Mucosa of descending colon (tissue), 3 donors: ENCODE measurements at places on chromosomes 1 and 21. TPM values are rescaled to one million over a fixed set of nuclear protein-coding genes. Genes with fewer than 3 reads are reported as not detected.

The THEM4 gene
- 9.1 TPM for total RNA-seq

The EPHA2 gene
- total RNA-seq: 43.5 TPM

The GPA33 gene
- total RNA-seq: 764 TPM

The PRKACB gene
- 91.0 TPM for total RNA-seq

- no peak for DNase-seq
Measured at GRCh38 chr1:156006666-156007376, 13.9 kb downstream of the SSR2 start.

DNA sequence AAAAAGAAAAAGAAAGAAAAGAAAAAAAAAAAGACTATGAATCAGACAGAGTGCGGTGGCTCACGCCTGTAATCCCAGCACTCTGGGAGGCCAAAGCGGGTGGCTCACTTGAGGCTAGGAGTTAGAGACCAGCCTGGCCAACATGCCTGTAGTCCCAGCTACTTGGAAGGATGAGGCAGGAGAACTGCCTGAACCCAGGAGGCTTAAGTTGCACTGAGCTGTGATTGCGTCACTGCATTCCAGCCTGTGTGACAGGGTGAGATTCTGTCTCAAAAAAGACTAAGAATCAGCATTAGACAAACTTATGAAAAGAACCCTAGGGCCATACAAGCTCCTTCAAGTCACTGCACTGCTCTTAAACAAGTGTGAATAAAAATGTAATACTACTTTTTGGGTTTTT is 16.9 kb downstream of the PSMB4 start:
- no peak for DNase-seq

DNA sequence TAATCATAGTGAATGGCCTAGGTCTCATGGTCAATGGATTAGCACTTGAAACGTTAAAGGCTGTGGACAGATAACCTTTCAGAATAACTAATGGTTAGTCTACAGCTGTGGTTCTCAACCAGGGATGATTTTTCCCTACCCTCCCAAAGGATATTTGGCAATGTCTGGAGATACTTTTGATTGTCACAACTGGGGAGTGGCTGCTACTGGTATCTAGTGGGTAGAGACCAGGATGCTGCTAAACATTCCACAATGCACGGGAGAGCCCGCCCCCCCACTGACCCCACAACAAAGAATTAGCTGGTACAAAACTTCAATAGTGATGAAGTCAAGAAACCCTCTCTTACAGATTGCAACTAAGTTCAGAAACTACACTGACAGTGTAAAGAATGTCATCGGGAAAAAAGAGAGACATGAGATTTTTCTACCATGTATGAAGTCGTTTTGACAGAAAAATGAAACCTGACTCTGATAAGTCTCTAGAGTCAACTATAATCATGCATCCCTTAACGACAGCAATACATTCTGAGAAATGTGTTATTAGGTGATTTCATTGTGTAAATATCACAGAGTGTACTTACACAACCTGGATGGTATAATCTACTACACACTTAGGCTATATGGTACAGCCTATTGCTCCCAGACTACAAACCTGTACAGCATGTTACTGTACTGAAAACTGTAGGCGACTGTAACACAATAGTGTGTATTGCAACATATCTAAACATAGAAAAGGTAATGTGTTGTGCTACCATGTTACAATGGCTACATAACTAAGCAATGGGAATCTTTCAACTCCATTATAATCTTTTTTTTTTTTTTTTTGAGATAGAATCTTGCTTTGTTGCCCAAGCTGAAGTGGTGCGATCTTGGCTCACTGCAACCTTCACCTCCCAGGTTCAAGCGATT is 49.7 kb upstream of the PRDX6 start:
- no peak for DNase-seq

GRCh38 chr1:167648252-167648849 is 18.3 kb downstream of the RCSD1 start:
- DNase-seq: no peak

DNA sequence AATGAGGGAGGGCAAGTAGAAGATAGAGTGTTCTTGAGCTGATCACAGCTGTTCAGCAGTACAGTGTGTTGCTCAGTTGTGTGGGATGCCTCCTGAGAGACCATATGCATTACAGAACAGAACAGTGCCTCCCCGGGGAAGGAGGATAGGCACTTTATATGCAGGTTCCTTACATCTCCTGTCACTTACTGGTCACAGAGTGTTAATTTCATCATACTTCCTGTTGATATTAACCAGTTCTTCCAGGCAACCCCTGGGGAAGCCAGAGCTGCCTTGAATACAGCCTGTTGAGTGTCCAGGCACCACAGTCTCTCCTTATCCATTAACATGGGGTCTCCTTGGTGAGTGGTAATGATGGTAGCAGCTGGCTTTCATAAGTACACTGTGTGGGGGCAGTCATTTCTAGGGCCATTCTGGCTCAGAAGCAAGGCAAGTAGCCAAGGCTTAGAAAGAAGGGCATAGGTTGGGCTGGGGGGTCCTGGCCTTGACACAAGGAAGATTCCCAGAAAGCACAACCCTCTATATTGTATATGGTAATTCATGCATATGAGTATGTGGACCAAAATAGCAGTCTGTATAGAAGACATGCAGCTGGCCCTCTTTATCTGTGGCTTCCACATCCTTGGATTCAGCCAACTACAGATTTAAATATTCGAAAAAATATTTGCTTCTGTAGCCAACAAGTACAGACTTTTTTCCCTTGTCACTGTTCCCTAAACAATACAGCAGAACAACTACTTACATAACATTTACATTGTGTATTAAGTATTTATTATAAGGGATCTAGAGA is 142.4 kb downstream of the ZP4 start:
- DNase-seq: no peak
